ENCODE measurements at places on chromosomes 16 and 17.

GRCh38 chr17:37261286-37261685, 114.5 kb upstream of the C17orf78 start:
- DNase-seq, result no peak

DNA sequence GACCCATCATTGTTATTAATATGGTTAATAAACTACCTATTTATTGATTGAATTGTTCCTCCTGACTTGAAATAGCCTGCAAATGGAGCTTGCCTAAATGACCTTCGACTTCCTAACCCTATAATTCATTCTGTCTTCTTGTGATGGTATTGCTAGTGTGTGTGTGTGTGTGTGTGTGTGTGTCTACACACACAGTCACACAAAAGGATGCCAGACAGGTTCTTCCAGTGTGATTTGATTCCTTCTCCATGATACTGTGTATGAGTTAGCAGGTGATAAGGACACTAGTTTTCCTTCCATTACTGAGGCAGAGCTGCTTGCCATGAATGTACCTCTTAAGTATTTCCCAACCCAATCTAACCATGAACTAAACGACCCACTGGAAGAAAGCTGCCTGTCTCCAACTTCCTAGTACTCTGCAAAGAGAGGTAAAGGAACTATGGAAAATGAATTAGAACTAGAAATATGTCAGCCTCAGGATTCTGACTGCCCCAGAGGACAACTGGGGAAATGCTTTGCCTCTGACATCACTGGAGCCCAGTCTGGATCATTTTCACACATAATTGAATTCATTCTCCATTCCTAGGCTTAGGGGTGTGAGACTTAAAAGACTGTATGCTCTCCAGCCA, 3.5 kb upstream of the CDC6 start:
- DNase-seq, result no peak

- DNase-seq, result no peak
Measured at GRCh38 chr17:31513731-31514427, 122.4 kb downstream of the RAB11FIP4 start.

- no peak for DNase-seq
Measured at GRCh38 chr17:76585033-76585648, 519 bp downstream of the ST6GALNAC2 start.

DNA sequence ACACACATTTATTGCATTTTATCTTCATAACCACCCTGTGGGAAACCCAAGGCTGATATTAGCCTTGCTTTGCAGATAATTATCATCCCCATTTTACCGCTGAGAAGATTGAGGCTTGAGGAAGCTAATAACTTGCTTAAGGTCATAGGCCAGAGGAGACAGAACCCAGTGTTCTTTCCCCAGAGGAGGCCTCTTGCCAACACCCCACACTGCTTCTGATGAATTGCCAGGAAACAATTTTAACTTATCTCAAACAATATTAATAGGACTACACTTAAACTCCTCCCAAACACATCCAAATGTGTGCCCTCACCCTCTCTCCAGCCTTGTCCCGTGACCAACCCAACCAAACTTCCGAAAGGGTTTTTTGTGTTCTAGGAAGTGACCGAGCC, 2.1 kb upstream of the SPG7 start:
- DNase-seq, result no peak
